Activated CD8-positive, alpha-beta memory T cell treated with anti-CD3 and anti-CD28 coated beads for 24 hours (primary cell): ENCODE measurements at places on chromosomes 16 and 17.

- peak; percentile 66 for DNase-seq
Observed at GRCh38 chr16:4081521-4082021, 34.7 kb downstream of the ADCY9 start.

- DNase-seq: peak; percentile 60
Observed at GRCh38 chr16:81204798-81205680, 33.5 kb upstream of the BCO1 start.

DNA sequence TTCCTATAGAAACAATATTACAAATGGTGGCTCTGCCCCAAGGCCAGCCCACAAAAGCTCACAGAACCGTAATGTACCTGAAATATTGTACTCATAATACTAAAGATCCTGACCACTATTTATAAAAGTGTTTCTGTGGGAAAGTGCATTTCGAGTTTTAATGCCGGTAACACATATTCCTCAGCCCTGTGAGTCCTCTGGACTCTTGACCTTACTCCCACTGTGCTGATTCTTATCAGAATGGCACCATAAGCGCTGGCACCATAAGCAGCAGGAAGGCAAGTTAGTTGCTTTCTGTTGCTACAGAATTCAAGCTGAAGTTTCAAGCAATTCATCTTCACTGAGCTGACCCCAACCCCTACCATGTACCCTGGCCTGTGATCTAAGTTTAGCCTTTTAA lies 36.4 kb upstream of the MED13 start:
- no peak for DNase-seq

DNA sequence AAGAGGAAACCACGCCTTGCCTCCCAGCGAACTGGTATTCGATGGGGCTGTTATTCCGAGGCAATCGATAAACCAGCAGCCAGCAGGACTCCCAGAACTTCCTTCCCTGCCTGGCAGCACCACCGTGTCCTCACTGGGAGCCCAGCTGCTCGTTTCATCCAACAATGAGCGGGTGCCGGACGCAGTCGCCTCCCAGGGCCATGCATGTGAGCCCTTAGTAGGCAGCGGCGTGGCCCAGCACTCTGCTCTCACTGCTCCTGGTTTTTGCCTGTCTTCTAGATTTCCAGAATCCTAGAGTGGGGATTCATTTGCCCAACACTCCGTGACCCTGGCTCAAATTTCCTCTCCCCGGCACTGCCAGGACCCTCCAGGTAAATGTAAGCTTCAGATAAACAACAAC lies 29.1 kb upstream of the RASD1 start:
- DNase-seq: no peak
